ENCODE measurements at places on chromosomes 1 and 21. TPM values are rescaled to one million over a fixed set of nuclear protein-coding genes. Genes with fewer than 3 reads are reported as not detected.

The MORN1 gene
- 6.0 TPM for total RNA-seq

The AMIGO1 gene
- 1.3 TPM for total RNA-seq

The BCAS2 gene
- 25.8 TPM for total RNA-seq

The AMY2A gene
- total RNA-seq = not detected

The C1orf141 gene
- total RNA-seq = not detected

The FCRL6 gene
- total RNA-seq = not detected

The NENF gene
- total RNA-seq = 73.9 TPM

The ZFP69B gene
- total RNA-seq = 2.1 TPM

The GNAT2 gene
- 0.09 TPM for total RNA-seq

The RNU1-2 gene
- not detected for total RNA-seq

The NPHS2 gene
- not detected for total RNA-seq

The RAD54L gene
- 10.5 TPM for total RNA-seq

The KRTAP21-2 gene
- not detected for total RNA-seq

The ZMYM1 gene
- total RNA-seq = 6.9 TPM

The OR2M3 gene
- total RNA-seq = not detected

The ENAH gene
- total RNA-seq = 59.0 TPM

The ISG15 gene
- total RNA-seq = 22.7 TPM

The RXFP4 gene
- not detected for total RNA-seq

The ANGPTL1 gene
- not detected for total RNA-seq

The ADAMTSL4 gene
- 7.1 TPM for total RNA-seq

The GJB3 gene
- total RNA-seq = 14.5 TPM

The OR2L5 gene
- not detected for total RNA-seq

The SZRD1 gene
- 81.9 TPM for total RNA-seq

The PLA2G2F gene
- total RNA-seq = not detected

The DSCAM gene
- not detected for total RNA-seq

The F13B gene
- total RNA-seq = 0.08 TPM

The AADACL3 gene
- not detected for total RNA-seq

The PCSK9 gene
- 3.1 TPM for total RNA-seq

The OR2L13 gene
- not detected for total RNA-seq

The SLC30A2 gene
- 0.43 TPM for total RNA-seq

The ARHGAP30 gene
- 0.14 TPM for total RNA-seq

The PODN gene
- total RNA-seq = not detected

The OXCT2 gene
- 0.55 TPM for total RNA-seq

The PPIAL4G gene
- total RNA-seq = not detected

The TTLL10 gene
- not detected for total RNA-seq

The ECM1 gene
- 1.6 TPM for total RNA-seq

The PTGFR gene
- not detected for total RNA-seq

The CASQ1 gene
- total RNA-seq = not detected

The SRSF11 gene
- 74.0 TPM for total RNA-seq

The THEMIS2 gene
- total RNA-seq = 0.70 TPM

The OLIG2 gene
- not detected for total RNA-seq

The C1orf198 gene
- 21.3 TPM for total RNA-seq

The EFNA3 gene
- total RNA-seq = 11.6 TPM

The PLA2G4A gene
- 9.0 TPM for total RNA-seq

The GJA8 gene
- total RNA-seq = not detected

The DUSP10 gene
- 1.7 TPM for total RNA-seq

The IGSF5 gene
- not detected for total RNA-seq

The CACHD1 gene
- total RNA-seq = 1.4 TPM

The RNU1-1 gene
- total RNA-seq = 30.4 TPM

The SAMD13 gene
- 0.25 TPM for total RNA-seq

The PARP1 gene
- 108 TPM for total RNA-seq

The CRYAA gene
- total RNA-seq = not detected

The RAB29 gene
- total RNA-seq = 14.8 TPM
